Mucosa of descending colon (tissue), 3 donors: ENCODE measurements at places on chromosomes 16 and 17.
A peak's percentile ranks its signal among the peaks of the same experiment; 100 is the strongest.

- DNase-seq = no peak
Measured at GRCh38 chr17:66843627-66844026, 8.7 kb downstream of the CACNG5 start.

- DNase-seq = no peak
Measured at GRCh38 chr17:32152130-32152529, 9.8 kb downstream of the RHOT1 start.

- DNase-seq = no peak
Measured at GRCh38 chr17:58228679-58229078, 9.6 kb upstream of the MKS1 start.

DNA sequence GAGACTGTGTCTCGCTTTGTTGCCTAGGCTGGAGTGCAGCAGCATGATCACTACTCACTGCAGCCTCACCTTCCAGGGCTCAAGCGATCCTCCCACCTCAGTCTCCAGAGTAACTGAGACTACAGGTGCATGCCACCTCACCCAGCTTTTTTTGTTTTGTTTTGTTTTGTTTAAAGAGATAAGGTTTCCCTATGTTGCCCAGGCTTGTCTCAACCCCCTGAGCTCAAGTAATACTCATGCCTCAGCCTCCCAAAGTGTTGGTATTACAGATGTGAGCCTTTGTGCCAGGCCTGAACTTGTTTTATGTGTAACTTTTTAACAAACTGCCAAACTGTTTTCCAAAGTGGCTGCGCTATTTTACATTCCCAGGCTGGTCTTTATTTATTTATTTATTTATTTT, 41.8 kb upstream of the NUDT7 start:
- no peak for DNase-seq

- DNase-seq = no peak
Measured at GRCh38 chr16:87304951-87305350, 12.2 kb downstream of the C16orf95 start.

DNA sequence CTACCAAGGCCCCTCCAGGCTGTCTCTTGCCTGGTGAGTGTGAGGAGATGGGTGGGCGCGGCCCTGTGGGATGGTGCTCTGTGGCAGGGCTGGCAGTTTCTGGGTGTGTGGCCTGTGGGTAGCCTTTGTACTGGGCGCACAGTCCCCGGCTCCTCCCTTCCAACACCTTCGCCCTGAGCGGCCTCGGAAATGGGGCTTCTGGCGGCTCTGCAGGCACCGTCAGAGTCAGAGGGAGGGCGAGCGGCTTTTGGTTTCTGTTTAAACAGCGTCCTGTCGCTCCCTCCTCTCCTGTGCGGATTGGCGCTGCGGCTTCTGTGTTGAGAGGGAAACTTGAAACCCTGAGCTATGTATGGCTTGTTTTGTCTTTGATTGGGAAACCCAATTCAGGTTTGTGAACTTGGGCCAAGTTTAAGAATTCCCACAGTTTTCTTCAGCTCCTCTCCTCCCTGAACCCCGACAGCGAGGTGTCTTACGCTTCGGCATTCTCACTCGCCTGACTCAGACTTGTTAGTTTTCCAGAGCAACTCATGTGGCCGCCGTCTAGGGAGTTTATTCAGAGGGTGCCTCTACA, 8.3 kb upstream of the ZNF750 start:
- peak; percentile 75 for DNase-seq

GRCh38 chr16:31322500-31322899, 32.5 kb upstream of the ITGAX start:
- DNase-seq = no peak

DNA sequence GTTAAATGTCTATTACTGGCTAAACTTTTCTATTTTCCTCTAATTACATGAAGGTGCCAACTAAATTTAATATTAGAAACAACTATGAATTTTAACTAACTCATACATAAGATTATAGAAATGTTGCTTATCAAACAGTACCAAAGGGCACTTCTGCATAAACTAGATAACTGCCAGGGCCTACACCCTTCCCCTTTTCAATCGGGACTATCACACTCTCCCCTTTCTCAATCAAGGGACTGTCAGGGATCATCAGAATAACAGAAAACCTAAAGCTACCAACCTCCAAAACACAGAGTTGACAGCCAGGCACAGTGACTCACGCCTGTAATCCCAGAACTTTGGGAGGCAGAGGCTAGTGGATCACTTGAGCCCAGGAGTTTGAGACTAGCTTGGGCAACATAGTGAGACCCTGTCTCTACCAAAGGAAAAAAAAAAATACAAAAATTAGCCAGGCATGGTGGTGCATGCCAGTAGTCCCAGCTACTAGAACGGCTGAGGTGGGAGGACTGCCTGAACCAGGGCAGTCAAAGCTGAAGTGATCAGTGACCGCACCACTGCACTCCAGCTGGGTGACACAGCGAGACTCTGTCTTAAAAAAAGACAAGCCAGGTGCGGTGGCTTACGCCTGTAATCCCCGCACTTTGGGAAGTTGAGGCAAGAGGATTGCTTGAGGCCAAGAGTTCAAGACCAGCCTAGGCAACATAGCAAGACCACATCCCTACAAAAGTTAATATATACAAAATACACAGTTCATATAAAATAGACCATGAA, 3.2 kb upstream of the PHLPP2 start:
- no peak for DNase-seq

DNA sequence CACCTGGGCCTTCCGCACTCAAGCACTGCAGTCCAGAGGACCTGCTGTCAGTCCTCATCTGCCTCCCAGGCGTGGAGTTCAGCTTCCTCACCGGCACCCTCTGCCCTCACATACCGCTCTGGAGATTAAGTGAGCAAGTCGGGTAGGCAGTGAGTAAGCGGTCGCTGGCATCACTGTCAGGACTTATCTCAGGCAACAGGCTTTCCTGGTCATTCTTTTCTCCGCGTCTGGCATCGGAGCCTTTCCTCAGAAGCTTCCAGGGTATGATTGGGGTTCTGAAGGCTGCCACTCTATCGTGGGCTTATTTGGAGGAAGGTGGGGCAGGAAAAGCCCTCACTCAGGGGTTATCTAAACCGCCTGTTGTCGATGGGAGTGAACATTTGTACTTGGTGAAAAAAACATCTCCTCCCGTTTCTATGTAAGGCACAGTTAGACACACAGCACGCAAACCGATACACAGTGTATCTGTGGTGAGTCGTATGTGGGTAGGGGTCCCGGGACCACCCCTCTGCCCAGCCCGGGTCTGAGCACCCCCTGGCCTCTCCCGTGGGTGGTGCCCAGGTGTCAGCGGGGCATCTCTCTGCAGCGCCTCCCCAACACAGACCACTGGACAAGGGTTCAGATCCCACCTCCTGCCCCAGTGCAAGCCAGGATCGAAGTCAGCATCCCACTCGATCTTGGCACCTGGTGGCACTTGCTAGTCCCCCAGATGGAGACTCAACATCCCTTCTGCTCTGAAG, 92.5 kb upstream of the PLCG2 start:
- no peak for DNase-seq

- no peak for DNase-seq
Measured at GRCh38 chr17:37432671-37433070, 26.0 kb downstream of the TADA2A start.

GRCh38 chr16:9033125-9033830, 58.2 kb upstream of the HAPSTR1 start:
- DNase-seq = peak; percentile 37

DNA sequence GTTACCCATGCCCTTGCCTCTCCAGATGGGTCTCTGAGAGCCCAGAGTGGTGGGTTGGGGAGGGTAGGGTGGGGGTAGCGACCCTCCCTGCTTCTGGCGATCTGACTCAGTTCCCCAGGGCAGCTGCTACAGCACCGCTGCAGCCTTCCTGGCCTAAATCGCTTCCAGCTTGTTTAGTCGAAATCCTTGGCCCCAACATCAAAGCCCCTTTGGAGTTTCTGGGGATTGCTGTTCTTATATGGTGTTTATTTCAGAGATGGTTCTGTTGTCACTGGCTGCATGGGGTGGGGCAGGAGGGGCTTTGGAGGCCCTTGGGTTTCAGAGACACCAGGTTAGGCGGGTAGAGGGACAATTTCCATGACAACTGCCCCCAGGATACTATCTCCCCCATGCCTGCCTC, 35.9 kb downstream of the FZD2 start:
- no peak for DNase-seq

GRCh38 chr17:76947771-76948170, 79.6 kb downstream of the MGAT5B start:
- no peak for DNase-seq

GRCh38 chr17:45098081-45098868, 34.0 kb downstream of the PLCD3 start:
- no peak for DNase-seq

- no peak for DNase-seq
Measured at GRCh38 chr17:35973333-35974260, 7.7 kb downstream of the CCL16 start.

DNA sequence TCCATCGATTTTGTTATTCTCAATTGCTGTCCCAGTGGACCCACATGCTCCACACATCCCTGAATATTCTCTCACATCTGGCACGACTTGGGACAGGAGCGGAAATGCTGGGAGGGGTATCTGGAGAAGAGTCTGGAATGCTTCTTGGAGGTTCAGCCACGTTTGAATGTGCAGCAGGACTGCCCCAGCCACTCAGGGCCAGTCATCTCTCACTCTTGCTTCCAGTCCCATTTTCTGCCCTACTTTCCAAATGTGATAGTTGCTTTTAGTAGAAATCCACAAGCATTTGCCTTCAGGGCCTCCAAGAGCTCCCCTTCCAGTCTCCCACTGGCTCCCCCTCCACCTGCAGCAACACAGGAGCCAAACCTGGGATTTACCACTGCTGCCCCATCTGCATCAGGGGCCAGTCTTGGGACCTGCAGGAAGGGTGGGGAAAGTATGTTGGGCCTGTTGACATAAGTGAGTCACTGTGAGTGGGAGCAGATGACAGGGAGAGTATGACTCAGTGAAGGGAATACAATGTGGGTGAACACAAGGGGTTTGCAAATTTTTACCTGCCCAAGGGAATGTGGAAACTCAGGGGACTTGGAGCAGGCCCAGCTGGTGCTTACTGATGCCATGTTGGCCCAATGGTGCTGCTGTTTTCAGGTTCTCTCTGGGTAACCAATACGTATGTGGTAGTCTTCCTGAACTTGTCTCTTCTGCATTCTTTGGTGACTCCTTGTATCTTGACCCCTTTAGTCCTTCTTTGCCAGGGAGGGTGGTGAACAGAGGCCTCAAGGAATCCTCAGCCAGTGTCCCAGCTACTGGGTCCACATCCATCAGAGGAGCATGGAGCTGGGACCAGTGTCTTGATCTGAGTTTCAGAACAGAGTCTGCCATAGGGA, 78.8 kb upstream of the CRHR1 start:
- no peak for DNase-seq

DNA sequence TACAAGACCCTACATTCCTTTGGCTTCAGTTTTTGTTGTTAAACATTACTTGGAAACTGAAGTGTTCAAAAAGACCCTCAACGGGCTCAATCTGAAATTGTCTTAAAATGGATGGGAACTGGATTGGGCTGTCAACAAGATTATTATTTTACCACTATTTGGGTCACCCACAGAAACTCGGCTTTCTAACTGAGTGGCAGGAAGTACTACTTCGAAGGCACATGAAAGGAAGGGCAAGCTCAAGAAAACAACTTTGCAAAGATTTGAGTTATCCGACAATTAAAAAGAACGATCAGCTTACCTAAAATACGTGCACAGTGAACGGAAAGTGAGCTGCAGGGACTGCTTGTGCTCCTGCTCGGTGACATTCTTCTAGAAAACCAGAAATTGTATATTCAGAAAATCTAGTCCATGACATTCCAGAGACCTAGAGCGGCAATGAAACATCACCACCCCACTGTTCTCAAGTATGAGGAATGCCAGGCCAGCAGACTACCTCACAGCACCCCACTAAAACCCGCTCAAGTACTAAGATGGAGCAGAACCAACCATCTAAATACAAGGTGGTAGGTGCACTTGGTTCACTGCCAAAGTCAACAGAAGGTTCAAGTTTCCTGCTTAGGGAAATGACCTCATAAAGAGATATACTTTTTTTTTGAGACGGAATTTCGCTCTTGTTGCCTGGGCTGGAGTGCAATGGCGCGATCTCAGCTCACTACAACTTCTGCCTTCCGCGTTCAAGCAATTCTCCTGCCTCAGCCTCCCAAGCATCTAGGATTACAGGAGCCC, 60.5 kb downstream of the ZZEF1 start:
- no peak for DNase-seq

- DNase-seq = no peak
Measured at GRCh38 chr17:81402981-81403467, 7.8 kb downstream of the BAHCC1 start.

DNA sequence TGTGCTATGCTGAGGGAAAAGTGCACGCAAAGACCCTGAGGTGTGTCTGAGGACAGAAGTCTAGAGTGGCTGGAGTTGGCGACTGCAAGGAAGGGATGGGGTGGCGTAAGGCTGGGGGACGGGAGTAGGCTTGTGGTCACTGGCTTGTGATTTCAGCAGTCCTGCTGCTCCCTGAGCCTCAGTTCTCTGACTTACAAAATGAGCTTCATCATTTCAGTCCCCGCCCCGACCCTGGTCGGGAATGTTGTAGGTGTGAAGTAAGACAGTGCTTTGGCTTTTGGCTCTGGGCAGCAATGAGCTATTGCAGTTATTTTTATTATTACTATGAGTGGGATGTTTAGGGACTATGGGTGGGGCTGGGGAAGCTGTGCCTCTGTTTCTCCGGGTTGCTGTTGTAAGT, 8.6 kb downstream of the ADGRG1 start:
- no peak for DNase-seq

- DNase-seq = no peak
Measured at GRCh38 chr16:88691129-88691813, 5.0 kb upstream of the SNAI3 start.

DNA sequence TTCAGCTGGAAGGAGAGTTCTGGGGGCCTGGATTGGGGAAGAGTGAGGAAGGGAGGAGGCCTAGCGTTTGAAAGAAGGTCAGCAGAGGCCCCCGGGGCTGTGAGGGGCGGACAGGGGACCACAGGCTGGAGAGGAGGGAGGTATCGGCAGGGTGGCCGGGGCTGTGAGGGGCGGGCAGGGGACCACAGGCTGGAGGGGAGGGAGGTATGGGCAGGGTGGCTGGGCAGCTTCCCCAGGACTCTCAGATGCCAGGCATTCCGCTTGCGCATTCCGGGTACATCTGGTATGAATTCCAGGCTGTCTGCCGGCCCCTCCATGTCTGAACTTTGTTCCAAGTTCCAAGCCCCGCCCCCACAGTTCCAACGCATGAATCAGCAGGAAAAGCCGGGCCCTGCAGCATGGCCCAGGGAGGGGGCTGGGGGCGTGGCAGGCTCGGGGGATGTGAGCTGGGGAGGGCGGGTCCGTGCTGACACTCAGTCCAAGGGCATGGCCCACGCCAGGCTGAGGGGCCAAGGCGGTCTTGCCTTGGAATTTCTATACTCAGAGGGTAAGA, 4.3 kb upstream of the TLCD2 start:
- peak; percentile 97 for DNase-seq

DNA sequence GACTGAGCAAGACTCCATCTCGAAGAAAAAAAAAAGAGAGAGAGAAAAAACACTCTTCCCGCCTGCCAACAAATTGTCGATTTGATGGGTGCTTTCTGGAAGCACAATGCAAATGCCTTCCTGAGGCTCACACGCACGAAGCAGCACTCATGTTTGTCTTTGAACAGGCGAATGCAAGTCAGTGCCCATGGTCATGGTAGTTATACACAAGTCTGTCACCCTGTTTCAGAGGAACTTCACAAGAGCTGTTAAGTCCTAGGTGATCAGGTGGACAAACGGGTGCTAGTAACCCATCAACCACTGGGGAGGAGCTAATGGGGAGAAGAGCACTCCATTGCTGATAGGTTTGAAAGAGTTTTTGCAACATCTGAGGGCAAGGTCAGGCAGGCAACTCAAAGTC, 6.5 kb upstream of the DNAI2 start:
- no peak for DNase-seq
